ENCODE measurements at places on chromosomes 7 and 10. TPM values are rescaled to one million over a fixed set of nuclear protein-coding genes. Genes with fewer than 3 reads are reported as not detected.

Gene TIMM23B
- 18.4 TPM for total RNA-seq

Gene PAPOLB
- 0.27 TPM for total RNA-seq

Gene FKBP9
- 18.0 TPM for total RNA-seq

Gene EGR2
- total RNA-seq = 1.6 TPM

Gene FBXO24
- total RNA-seq = 0.70 TPM

Gene HOXA7
- not detected for total RNA-seq

Gene ZKSCAN1
- 46.6 TPM for total RNA-seq

Gene NPY4R
- not detected for total RNA-seq

Gene SLC16A12
- total RNA-seq = 10.9 TPM

Gene GIMAP1
- total RNA-seq = 0.05 TPM

Gene OPN1SW
- not detected for total RNA-seq

Gene MKRN1
- total RNA-seq = 106 TPM

Gene STAMBPL1
- 4.6 TPM for total RNA-seq

Gene ALDH18A1
- 105 TPM for total RNA-seq

Gene PDE6C
- total RNA-seq = not detected

Gene HTRA1
- total RNA-seq = 18.3 TPM

Gene TMEM270
- total RNA-seq = not detected

Gene ZNF22
- 31.0 TPM for total RNA-seq

Gene TDRD1
- total RNA-seq = 0.57 TPM

Gene PROSER2
- total RNA-seq = 7.3 TPM

Gene GDF2
- total RNA-seq = not detected

Gene CLEC5A
- not detected for total RNA-seq

Gene LLCFC1
- not detected for total RNA-seq

Gene TMEM139
- total RNA-seq = 1.5 TPM

All from WTC11 (cell line).